ENCODE measurements at places on chromosomes 6 and 20.

- DNase-seq, result peak; percentile 74
These were observed 47.6 kb downstream of the PPP1R3G start for GRCh38 chr6:5132731-5133130.

- DNase-seq, result no peak
These were observed 19.3 kb downstream of the RBCK1 start for GRCh38 chr20:427401-427800.

GRCh38 chr20:24737212-24737850 is 211.7 kb upstream of the CST7 start:
- DNase-seq, result no peak

GRCh38 chr20:50037123-50037522 is 54.3 kb downstream of the SNAI1 start:
- no peak for DNase-seq

DNA sequence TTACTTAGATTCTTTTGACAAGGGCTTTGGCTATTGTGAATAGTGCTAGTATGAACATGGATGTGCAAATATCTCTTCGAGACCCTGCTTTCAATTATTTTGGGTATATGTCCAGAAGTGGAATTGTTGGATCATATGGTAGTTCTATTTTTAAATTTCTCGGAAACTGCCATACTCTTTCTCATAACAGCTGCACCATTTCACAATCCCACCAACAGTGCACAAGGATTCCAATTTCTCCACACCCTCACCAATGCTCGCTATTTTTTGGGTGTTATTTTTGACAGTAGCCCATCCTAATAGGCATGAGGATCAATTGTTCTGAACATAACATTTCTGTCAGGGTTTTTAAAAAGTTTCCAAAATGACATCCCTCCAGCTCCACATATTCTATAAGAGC is 69.2 kb upstream of the ESR1 start:
- DNase-seq, result no peak

DNA sequence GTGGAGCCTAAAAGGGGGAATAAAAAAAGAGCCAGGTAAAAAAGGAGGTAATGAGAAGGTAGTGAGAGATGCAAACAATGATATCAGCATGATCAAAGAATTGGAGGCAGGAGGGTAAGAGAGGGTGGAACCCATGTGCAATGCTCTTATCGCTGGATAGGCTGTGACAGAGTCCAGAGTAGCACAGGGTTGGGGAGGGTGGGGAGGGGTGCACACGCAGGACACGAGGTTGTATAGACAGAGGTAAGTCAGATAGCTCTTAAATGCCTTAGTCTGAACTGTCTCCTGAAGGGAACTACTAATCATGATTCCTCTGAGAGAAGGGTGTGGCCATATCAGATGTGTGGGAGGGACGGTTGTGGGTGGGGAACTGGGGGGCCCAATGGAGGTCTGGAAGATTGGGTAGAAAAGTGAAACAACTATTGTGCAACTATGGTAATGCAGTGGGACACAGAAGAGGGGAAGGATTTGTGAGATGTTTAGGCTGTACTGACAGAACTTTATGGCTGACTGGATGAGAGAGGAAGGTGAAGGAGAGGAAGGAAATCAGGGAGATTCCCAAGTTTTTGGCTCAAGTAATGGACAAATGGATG is 354.8 kb downstream of the BTBD9 start:
- no peak for DNase-seq

GRCh38 chr6:143963158-143963919 is 44.7 kb downstream of the PLAGL1 start:
- no peak for DNase-seq

DNA sequence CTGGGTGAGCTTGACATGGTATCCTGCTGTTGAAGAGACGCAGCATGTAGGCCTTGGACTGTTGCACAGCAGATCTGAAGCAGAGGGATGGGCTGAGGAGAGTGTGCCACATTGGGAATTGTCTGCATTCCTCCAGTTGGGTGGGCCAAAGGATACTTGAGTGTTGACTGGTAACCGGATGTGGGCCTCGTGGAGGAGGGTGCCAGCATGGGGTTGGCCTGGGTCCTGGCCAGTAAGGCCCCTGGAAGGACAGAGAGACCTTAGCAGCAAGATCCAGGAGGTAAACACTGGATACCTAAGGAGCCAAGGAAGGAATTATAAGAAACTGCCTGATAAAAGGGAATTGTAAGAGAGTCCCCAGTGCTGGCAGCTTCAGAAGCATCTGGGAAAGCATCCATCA is 76.9 kb downstream of the FIG4 start:
- peak; percentile 48 for DNase-seq

DNA sequence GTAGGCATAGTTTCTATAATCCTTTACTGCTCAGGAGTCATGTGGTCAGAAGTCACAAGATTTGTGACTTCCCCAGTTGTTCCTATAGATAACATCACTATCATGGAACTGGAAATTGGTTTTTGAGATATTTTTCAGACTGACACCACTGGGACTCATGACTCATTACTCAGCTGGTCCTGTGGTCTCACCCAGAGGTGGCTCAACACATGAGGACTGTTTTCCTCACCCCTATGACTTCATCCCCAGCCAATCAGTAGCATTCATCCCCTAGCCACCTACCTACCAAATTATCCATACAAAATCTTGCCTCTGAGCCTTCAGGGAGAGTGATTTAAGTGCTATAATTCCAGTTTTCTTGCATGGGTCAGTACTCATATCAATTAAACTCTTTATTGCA is 1217.7 kb downstream of the EPHA7 start:
- DNase-seq, result no peak

- peak; percentile 98 for DNase-seq
These were observed 98.9 kb downstream of the FAM120B start for GRCh38 chr6:170405311-170405975.

DNA sequence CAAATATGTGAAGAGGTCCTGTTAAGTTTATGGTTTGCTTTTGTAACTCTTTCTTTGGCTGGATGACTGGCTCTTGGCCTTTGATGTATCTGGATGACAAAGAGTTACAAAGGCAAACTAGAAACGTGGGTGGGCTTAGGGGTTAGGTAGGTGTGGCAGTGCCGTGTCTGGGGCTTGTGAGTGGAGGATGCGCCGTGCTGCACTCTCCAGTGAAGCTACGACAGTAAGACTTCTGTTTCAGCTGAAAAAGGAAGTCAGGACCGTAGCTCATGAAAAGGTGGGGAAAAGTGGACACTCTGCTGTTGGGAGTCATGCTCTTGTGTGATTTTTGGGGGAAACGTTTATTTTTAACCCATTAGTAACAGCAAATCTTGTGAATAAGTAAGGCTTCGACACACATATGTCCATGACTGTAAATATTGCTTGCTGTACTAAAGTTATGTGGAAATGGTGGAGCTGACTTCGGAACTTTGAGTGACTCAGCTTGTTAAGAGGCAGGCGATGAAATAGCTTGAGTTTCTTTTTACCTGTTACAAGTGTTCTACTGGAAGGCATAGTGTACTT is 45.6 kb downstream of the DUSP22 start:
- DNase-seq, result no peak

DNA sequence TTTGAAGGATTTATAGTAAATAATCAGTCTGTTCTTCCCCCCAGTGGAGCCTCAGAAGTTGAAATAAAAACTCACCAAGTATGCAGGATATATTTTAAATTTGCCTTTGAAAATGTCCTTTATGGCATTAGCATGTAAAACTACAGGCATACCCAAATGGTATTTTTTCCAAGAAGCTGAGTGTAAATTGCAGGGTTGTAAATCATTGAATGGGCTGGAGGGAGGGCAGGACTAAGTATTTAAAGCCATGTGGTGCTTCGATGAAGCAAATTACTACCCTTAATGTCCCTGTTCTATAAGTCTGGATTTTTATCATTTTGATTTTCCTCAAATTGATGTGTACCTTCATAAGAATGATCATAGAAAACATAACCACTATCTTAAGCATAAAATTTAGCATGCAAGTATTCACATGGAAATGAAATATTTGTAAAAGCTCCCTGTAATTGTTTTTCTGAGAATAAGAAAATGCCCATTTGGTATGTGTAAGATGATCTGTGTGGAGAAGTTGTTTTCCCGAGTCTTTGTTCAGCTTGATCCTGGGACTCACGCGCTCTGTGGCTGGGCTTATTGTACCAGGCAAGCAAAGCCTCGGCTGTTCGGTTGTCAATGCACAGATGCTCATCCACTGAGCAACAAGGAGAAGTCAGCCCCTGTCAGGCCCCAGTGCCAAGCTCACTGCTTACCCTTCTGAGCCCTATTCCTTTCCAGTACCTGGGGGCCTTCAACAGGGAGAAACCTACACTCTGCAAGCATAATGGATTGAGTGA is 66.7 kb downstream of the CD164 start:
- no peak for DNase-seq

DNA sequence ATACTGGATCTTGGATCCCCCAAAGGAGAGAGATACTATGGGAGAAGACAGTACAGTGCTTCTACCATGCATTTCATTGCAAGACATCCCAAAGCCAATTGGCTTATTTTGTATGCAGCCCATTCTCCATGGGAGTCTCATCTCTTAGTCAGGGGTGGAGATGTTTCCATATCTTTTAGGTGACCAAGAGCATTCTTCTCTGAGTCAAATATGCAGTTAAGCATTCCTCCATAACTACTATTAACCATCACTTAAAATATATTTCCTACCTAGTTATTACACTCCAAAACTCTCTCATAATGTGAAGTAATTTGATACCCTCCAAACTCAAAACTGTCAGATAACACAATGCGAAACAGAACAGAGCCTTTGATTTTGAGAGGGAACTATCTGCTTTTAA is 542.6 kb downstream of the HDGFL1 start:
- DNase-seq, result peak; percentile 81

DNA sequence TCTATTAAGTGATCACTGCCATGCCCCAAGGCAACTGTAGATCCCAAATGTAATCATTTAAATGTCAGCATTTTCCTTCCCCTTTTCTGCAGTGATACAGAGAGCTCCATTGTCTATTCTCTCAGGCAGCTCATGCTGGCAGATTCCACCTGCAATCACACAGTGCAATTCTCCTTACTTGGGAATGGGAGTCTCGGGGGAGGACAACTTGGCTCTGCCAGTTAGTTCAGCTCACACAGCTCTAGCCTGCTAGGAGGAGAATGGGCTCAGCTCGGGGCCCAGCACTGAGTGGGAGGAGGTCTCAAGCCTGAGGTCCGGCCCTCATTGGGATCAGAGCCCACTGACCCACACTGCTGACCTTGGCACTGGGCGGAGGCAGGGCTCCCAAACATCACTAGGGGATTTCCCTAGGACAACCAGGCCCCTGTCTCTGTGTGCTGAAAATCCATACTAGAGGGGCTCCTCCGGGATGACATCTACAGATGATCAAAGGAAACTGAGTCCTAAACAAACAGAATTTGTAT is 109.2 kb upstream of the ASF1A start:
- no peak for DNase-seq

DNA sequence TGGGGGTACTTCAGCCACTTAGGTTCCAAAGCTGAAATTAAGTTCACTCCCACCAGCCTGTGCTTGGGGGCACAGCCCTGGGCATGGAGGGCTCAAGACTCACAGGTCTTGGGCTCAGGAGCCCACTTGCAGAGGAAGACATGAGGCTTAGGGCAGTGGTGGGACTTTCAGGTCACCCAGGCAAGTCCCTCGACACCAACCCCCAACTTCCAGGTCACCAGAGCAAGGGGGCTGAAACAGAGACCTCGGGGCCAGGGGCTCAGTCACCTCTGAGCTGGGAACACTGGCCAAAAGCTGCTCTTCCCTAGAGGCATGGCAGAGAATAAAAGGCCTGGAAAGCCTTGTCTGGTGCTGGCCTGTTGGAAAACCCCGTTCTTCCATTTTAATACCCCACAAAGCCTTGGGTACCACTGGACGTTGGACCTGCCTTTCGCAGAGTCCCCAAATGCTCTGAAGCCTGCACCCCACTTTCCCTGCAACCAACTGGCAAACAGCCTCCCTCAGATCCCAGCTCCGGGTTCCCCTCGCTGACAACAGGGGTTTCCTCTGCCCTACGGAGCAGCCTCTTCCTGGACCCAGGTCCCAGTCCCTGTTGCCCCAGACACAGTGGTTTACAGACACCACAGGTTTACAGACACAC is 160.9 kb upstream of the PMEPA1 start:
- no peak for DNase-seq

DNA sequence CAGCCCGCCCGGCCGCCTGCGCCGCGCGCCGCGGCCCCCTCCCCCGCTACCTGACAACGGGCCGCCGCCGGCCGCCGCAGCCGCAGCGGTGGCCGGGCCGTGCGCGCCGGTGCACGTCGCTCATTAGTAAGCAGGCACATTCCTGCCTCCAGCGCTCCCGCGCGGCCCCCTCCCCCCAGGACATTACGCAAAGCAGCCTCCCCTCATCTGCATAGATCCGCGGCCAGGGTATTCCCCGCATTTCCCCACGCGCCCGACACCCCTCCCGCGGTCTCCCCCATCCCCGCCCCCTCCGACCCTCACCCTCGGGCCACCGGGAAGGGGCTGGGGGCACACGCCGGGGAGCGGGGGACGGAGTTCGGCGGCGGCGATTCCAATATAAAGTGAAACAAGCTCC is at the start of gene HIVEP2:
HIVEP2 (minus strand) TSS at position 128 of the 397 bp plus-strand sequence. CDS start 170,438 bp downstream, outside the sequence.
- peak; percentile 87 for DNase-seq

GRCh38 chr6:143545165-143545564 is 33.6 kb upstream of the FUCA2 start:
- DNase-seq, result no peak

DNA sequence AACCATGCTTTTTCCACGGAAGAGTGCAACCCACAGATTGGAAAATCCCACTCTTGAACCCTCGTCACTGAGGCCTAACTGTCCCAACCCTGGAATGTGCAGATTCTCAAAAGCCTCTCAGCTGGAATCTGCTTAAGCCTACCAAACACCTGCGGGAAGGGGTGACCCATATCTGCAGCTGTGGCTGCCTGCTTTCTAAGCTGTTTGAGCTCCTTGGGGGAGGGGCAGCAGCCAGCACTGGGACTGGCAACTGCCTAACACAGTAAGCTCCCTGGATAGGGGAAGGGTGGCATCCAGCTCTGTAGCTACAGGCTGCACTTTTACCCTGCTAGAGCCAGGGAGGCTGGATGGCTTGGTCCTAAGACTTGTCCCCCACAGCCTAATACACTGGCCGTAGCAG is 579.6 kb downstream of the COL12A1 start:
- DNase-seq, result no peak

- DNase-seq, result no peak
These were observed 89.6 kb upstream of the DOK5 start for GRCh38 chr20:54385746-54386145.

DNA sequence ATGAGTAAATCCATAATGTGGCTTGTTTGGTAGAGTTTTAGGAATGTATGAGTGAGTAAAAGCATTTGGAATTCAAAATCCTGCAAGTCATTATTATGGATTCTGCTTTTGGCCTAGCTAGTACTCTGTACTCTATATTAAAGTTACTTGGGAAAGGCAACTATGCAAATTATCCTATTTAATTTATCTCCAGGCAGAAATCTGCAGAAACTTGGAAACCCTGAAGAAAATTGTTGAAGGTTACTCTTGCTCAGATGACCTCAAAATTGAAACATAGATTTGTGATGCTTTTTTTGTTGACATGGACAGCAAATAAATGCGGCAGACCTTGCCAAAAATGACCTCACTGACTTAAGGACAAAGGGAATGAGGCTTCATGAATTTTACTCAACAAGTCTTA is 477.1 kb upstream of the EYS start:
- DNase-seq, result peak; percentile 75
